ENCODE measurements at places on chromosomes 7 and 10.

- H3K36me3 ChIP-seq = peaks cover 16% of the 10 kb centered on the region
- H3K27ac ChIP-seq = no peak overlapping the region
- H3K27me3 ChIP-seq = no peaks in the 10 kb centered on the region
- DNase-seq = no peak
Measured at GRCh38 chr10:127182161-127182560, 14.2 kb downstream of the INSYN2A start.

GRCh38 chr7:128687131-128687530 is 15.0 kb downstream of the GARIN1A start:
- no peak for DNase-seq
- peaks cover 60% of the 10 kb centered on the region for H3K36me3 ChIP-seq
- no peaks in the 10 kb centered on the region for H3K27me3 ChIP-seq
- no peak overlapping the region for H3K27ac ChIP-seq
- H3K4me1 ChIP-seq = no peaks in the 10 kb centered on the region

DNA sequence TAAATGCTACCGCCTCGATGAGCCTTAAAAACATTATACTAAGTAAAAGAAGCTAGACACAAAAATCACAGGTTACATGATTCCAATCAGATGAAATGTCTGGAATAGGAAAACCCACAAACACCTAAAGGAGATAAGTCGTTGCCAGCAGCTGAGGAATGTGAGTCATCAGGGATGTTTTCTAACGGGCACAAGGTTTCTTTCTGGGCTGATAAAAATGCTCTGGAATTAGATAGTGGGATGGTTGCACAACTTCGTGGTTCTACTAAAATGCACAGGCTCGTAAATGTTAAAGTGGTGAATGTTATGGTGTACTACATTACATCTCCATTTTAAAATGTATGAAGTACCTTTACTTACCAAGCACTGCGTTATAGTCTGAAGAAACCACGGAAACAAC is 9.7 kb downstream of the ABLIM1 start:
- H3K27me3 ChIP-seq = no peaks in the 10 kb centered on the region
- H3K4me1 ChIP-seq = peaks cover 24% of the 10 kb centered on the region
- DNase-seq = no peak
- no peaks in the 10 kb centered on the region for H3K36me3 ChIP-seq
- H3K27ac ChIP-seq = peak overlapping the region; percentile 20

GRCh38 chr7:145082366-145083161 is 246.7 kb upstream of the TPK1 start:
- no peak overlapping the region for H3K4me3 ChIP-seq
- no peak for DNase-seq
- H3K27me3 ChIP-seq = no peaks in the 10 kb centered on the region
- no peaks in the 10 kb centered on the region for H3K36me3 ChIP-seq

GRCh38 chr7:66399566-66399965 is 194.4 kb downstream of the TPST1 start:
- DNase-seq = no peak
- H3K4me1 ChIP-seq = no peaks in the 10 kb centered on the region
- H3K27me3 ChIP-seq = no peaks in the 10 kb centered on the region
- no peak overlapping the region for H3K4me3 ChIP-seq
- no peak overlapping the region for H3K27ac ChIP-seq

DNA sequence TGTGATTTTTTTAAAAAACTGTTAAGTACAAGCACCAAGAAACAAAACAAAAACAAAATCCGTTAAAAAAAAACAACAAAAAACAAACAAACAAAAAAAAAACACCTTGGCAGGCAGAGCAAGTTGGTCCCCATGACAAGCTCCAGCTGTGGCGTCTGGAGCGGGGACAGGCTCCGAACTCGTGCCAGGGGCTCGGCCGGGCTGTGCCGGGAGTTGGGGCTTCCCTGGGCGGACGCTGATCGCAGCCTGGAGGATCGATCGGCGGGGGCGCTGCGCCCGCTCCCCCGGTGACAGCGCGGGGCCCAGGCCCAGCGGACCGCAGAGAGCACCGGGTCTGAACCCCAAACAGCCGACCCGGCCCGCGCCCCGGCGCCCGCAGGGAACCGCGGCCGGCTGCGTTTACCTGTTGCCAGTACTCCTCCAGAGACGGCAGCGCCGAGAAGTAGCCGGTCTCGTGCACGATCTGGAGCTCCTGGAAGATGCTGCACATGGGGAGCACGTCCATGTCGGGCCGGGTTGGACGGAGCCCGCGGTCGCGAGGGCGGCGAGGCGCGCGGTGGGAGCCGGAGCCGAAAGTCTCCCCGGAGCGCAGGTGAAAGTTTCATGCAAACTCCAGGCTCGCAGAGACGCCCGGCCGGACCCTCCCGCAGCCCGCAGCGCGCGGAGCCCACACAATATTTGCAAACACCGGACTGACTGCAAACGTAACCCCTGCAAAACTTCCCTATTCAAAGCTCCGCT is at the start of gene KLF6:
Gene KLF6 (minus strand): TSS at position 700 of the 741 bp plus-strand sequence. CDS start 195 bp downstream, at position 505.
- peaks cover 20% of the 10 kb centered on the region for H3K4me1 ChIP-seq
- no peaks in the 10 kb centered on the region for H3K27me3 ChIP-seq
- DNase-seq = no peak
- peak within 1 kb of the TSS; percentile 100 for H3K27ac ChIP-seq

DNA sequence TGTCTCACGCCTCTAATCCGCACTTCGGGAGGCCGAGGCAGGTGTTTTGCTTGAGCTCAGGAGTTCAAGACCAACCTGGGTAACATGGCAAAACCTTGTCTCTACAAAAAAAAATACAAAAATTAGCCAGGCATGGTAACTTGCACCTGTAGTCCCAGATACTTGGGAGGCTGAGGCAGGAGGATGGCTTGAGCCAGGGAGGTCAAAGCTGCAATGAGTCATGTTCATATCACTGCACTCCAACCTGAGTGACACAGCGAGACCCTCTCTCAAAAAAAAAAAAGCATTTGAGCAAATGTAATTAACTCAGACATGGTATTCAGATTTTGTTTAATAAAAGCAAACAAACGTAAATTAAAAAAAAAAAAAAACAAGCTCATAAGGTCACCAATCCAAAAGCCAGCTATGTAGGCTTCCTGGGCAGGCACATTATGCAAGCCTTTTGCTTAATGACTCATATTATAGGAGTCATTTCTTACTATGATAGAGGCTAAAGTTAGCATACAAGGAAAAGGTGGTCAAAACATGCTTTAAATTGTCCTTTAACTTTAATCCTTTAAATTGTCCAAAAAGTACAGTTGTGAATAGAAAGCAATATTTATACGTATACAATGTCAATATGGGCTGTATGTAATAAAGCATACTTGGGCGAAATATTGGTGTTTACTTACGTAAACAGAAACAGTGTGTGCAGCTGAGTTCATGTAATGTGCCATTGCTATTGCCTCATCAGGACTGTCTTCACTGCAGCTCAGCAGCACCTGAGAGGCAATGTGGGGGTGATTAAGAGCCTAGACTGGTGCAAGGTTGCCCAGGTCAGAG is 13.0 kb downstream of the AKR1D1 start:
- no peak overlapping the region for H3K27ac ChIP-seq
- H3K27me3 ChIP-seq = no peaks in the 10 kb centered on the region
- H3K36me3 ChIP-seq = no peaks in the 10 kb centered on the region
